Activated CD4-positive, alpha-beta memory T cell treated with anti-CD3 and anti-CD28 coated beads, Interleukin-2, amount 10 ng/mL, durations not matched to agents 7 days and 5 days (primary cell): ENCODE measurements at places on chromosomes 16 and 17.

DNA sequence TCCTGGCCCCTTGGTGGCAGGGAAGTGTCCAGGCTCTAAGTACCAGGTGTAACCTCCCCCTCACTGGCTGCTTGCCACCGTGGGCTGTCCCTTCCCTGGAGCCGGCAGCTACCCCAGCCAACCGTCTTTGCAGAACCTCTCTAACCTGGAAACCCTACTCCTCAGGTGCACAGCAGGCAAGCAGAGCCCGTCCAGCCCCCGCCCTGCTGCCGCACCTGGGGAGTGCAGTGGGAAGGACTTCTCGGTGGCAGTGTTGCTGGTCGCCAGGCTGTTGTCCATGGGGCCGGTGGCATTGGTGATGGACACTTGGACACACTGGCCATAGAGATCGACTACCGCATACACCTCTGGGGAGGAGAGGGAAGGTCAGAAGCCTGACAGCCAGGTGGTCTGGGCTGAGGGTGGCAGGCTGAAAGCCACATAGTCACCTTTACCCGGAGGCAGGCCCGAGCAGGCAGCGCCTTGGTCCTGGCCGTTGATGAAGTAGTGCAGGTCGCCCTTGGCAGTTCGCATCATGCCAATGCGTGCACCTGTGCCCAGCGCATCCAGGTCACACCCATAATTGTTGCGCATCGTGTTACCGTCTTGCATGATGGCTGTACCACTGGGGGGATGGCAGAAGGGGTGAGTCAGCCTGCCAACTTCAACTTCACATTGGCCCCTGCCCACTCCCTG is 6.5 kb downstream of the NEURL4 start:
- no peak for DNase-seq

- no peak for DNase-seq
Measured at GRCh38 chr16:50359626-50360025, 9.2 kb downstream of the BRD7 start.

- DNase-seq: no peak
Measured at GRCh38 chr16:86751076-86752030, 173.0 kb downstream of the FOXL1 start.

DNA sequence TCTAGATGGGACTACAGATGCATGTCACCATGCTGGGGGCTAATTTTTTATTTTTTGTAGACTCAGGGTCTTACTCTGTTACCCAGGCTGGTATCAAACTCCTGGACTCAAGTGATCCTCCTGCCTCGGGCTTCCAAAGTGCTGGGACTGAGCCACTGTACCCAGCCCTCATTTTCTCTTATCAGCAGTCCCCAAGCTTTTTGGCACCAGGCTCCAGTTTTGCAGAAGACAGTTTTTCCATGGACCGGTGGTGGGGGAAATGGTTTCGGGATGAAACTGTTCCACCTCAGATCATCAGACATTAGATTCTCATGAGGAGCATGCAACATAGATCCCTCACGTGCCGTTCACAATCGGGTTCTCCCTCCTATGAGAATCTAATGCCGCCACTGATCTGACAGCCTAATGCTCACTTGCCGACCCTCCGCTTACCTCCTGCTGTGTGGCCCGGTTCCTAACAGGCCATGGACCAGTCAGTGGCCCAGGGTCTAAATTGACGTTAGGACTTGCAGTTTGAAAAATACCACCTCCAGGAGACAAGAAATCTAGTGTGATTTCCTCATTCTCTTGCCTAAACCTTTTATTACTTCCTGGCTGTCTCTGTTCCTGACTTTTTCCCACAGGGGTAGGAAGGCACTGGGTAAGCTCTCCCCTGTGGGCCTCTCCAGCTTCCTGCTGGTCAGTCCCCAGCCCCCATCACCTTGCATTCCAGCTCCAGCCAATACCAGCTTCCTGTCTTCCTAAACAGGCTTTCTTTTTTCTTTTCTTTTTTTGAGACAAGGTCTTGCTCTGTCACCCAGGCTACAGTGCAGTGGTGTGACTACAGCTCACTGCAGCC is 9.3 kb upstream of the CNP start:
- DNase-seq: no peak

DNA sequence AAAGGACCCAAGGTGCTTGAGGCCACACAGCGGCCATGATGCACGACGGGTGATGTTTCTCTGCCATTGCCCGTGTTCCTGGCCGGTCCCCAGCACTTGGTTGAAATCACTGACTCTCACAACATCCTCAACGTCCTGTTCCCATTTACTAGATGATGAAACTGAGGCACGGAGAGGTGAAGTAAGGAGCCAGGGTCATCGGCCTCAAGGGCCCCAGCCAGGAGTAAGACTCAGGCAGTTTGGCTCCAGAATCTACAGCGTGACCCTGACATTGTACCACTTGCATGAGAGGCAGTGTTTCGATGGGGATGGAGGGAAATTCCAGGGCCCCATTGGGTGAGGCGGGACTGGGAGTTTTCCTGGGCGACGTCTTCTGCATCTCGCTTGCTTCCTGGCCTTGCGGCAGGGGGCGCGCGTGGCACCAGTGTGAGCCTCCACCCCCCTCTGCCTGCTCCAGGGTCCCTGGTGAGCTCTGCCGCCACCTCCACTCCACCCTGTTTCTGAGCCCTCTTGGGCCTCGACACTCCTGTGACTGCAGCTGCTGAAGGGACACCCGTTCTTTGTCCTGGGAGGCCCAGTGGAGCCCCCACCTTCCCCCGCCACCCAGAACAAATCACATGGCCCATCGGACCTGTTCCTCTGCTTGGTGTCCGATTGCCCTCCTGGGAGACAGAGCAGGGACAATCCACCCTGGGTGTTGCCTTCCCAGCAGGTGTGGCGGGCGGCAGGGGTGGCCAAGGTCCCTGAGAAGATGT is 133.0 kb upstream of the GSE1 start:
- DNase-seq: no peak

GRCh38 chr16:65388592-65388991 is 266.7 kb upstream of the CDH11 start:
- no peak for DNase-seq

DNA sequence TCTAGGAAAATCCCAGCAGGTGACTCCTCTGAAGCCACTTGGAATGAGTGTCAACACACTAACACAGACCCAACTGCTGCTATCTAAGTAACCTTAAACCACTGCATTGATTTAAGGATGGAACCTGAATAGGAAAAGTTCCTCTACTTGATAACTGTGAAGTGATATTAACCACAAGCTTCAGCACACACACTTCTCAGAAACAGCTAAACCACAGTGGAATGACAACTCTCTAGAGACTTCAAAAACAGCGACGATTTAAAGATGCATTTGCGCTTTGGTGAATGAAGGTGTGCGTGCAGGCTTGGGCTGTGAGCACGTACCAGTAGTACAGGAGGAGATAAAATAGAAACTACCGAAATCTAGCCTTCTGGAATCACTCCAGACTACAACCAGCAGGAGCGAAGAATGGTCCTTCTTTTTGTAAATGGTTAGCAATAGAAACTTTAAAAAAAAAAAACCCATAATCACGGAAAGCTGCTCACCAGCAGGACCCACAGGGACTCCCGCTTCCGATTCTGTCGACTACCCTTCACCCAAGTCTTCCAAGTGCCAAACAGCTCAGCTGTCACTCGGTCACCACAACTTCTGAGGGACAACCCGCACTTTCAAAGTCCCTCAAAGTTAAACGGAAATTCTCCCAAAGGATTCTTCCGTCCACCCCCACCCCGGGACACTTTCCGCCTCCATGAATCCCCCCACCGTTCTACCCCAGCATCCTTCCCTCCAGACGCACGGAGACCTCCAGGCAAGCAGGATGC is 137.7 kb upstream of the CORO6 start:
- DNase-seq: peak; percentile 69

GRCh38 chr16:2692251-2692947 is 10.1 kb downstream of the KCTD5 start:
- DNase-seq: no peak

DNA sequence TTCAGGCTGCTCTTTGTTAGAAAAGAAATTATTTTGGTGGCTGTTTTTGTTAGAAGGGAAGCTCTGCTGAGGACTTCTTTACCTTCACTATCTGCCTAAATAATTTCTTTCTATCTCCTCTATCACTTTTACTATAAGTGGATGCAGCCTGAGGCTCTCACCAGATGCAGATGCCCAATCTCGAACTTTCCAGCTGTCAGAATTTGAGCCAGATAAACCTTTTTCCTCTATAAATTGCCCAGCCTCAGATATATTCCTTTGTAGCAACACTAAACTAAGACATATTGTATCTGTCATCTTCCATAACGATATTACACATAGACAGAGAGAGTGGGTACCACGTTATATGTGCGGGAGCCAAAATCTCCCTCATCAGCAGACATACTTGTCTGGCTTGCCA is 15.7 kb upstream of the CDH8 start:
- no peak for DNase-seq

DNA sequence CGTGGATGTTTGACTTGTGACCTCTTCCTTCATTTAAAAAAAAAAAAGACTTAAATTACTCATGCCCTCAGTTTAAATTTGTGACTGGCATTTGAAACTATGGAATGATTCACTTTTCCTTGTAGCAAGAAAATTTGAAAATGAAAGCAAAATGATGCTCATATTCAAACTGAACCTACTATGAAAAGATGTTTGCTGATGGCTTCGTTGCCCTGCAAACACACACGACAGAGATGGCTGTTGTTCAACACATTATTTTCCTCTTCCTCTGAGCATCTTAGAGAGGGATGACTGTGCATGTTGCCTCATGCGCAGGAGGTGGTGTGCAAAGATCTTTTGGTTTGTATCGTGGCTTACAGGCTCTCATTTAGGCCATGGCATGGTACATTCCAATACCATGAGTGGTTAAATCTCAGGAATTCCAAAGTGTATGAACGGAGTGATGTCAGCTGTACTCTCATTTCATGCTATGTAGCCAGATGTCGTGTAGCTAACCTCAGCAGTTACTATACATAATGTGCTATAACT is 164.5 kb downstream of the PRKCA start:
- peak; percentile 72 for DNase-seq
